Hindlimb muscle (tissue), 1 donor: ENCODE measurements at places on chromosomes 7 and 10.

GRCh38 chr7:27154901-27155815 is 1.3 kb downstream of the HOXA7 start:
- DNase-seq = no peak

GRCh38 chr7:28180364-28181147 is at the start of gene JAZF1:
Gene JAZF1, minus strand, starts transcription at chr7:28180795.
- DNase-seq = peak; percentile 73

DNA sequence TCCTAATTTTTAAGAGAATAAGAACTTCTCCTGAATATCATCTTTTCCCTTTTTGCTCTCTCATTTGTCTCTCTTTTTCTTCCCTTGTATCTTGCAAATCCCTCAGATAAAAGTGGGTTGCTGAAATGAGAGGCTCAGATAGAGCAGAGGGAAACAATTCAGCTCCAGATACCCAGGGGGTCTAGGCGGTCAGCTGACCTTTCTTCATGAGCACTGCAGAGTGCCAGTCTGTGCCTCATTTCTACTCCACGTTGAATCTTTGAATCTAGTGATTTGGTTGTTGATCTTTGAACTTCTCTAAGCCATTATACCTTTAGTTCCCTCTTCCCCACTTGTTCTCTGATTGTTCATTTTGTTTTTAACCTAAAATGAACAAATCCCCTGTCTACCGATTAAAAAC is 572.6 kb downstream of the PTPRN2 start:
- DNase-seq = no peak

DNA sequence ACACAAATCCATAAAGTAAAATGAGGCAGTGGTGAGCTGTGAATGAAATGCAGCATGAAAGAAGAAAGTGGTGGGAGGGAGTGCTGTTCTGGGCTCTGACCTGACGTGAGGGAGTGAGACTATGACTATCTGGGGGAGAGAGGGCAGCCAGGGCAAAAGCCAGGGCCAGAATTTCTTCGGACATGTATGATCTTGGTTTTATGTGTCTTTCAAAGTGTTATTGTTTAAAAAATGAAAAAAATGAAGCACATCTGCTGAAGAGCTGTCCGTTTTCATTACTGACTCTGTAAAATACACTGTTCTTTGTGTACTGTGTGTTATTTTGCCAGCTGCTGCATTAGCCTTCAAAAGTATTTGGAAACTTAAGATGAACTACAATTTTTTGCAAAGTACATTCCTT is 70.2 kb upstream of the KLF14 start:
- DNase-seq = no peak

- DNase-seq = no peak
Observed at GRCh38 chr10:104899779-104900178, 258.7 kb downstream of the SORCS3 start.
